ENCODE measurements at places on chromosomes 12 and 14.

DNA sequence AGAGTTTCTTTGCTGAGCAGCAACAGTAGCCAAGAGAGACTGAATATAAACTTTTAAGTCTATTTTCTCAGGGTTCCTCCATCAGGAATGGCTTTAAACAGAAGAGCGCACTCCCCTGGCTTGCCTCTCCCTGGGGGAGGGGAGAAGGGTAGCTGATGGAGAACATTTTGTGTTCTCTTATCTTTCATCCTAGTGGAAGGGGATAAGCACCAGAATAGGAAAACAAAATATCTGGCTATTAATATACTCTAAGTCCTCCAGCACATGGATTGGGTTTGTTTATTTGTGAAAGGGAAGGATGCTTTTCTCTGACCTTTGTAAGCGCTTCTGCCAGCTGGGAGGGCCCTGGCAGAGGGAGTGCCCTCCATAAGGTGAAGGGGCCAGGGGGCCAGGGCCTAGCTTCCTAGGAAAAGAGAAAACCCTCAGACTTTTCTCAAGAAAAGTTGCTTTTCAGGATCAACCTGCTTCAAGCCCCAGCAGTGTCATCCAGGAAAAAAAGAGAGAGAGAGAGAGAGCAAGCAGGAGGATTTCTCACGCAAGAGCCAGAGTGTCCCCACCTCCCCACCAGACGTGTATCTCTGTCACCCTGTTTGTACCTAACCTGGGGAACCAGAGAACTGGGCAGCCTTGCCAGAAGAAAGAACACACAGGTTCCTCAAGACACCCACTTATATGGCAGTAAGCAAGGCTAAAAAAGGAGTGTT, 34.3 kb upstream of the ATP2A2 start:
- no peak for DNase-seq

GRCh38 chr14:98018628-98019027, 1221.4 kb downstream of the VRK1 start:
- no peak for DNase-seq

GRCh38 chr14:52011523-52011922, 22.2 kb downstream of the RTRAF start:
- no peak for DNase-seq

DNA sequence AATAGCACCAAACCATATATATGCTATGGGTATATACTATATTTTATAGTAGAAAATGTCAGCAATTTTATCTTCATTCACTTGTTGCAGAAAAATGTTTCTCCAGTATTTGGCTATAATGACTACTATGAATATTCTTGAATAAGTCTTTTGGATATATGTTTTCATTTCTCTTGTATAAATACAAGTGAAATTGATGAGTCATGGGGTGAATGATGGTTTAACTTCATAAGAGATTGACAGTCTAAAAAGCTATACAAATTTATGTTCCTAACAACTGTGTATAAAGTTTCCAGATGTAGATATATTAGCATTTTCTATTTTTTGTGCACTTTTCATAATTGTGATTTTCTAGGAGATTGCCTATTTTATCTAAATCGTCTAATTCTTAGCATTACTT, 714.8 kb downstream of the TRHDE start:
- DNase-seq: no peak

- DNase-seq: peak; percentile 79
These were observed 21.9 kb upstream of the ZFP36L1 start for GRCh38 chr14:68814539-68815297.

- peak; percentile 56 for DNase-seq
These were observed 203.6 kb downstream of the NOVA1 start for GRCh38 chr14:26394150-26394810.

DNA sequence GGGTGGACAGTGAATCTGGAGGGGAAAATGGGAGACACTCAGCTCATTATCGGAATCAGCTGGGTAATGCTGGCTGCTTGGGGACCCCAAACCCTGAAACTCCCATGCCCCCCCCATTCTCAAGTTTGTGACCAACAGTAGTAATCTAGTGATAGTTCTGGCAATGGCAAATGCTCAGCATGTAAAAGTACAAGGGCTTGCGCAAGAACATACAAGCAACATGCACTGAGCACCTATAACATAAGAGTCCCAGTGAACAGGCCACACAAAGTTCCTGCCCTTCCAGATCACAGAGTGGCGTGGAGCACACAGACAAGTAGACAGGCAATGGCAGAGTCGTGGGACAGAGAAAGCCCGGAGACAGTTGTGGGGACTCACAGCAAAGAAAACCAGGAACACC, 407.9 kb downstream of the MED13L start:
- DNase-seq: no peak
